Activated T-helper 2 cell treated with anti-CD3 and anti-CD28 coated beads, Interferon-gamma antibody, Interleukin-2, Interleukin-4, amounts not matched to agents 10 μg/mL and 5 μg/mL and 100 μg/mL, durations not matched to agents 14 hours and 24 hours and 36 hours (primary cell): ENCODE measurements at places on chromosomes 7 and 10. TPM values are rescaled to one million over a fixed set of nuclear protein-coding genes. Genes with fewer than 3 reads are reported as not detected.

ZNF804B gene
- total RNA-seq: not detected in 2 replicates

RBM20 gene
- total RNA-seq: 0.02 TPM in 1 of 2 replicates, not detected in the other

SPDYE9 gene
- total RNA-seq: not detected in 2 replicates

GPC2 gene
- total RNA-seq: 7.0 and 7.8 TPM in 2 replicates

GNAT3 gene
- total RNA-seq: not detected in 2 replicates

ENO4 gene
- total RNA-seq: not detected in 2 replicates

PGAM2 gene
- 0.67 and 0.73 TPM in 2 replicates for total RNA-seq

OR9A2 gene
- total RNA-seq: 0.30 TPM in 1 of 2 replicates, not detected in the other

AMPH gene
- total RNA-seq: 0.14 and 0.23 TPM in 2 replicates

UBTD1 gene
- 1.6 and 1.8 TPM in 2 replicates for total RNA-seq
